ENCODE measurements at places on chromosomes 6 and 20. TPM values are rescaled to one million over a fixed set of nuclear protein-coding genes. Genes with fewer than 3 reads are reported as not detected.

Gene ULBP1
- 1.1 TPM for total RNA-seq

Gene PRPH2
- total RNA-seq, result not detected

Gene CDSN
- not detected for total RNA-seq

Gene CENPW
- total RNA-seq, result 32.5 TPM

Gene GSTA3
- not detected for total RNA-seq

Gene RNGTT
- total RNA-seq, result 11.0 TPM

Gene RAB32
- 34.3 TPM for total RNA-seq

Gene CCR6
- total RNA-seq, result not detected

Gene RSPH3
- 5.4 TPM for total RNA-seq

Gene SIRPD
- total RNA-seq, result not detected

Gene TREM1
- 0.30 TPM for total RNA-seq

Gene HSPA12B
- 0.53 TPM for total RNA-seq

Gene CHRNA4
- total RNA-seq, result 2.1 TPM

Gene EEF1A2
- total RNA-seq, result 177 TPM

Gene CGA
- total RNA-seq, result not detected

Gene SSTR4
- not detected for total RNA-seq

Gene SPO11
- total RNA-seq, result not detected

Gene SPATA25
- 0.70 TPM for total RNA-seq

Gene CRISP2
- not detected for total RNA-seq

Gene SLCO4A1
- total RNA-seq, result 10.2 TPM

Gene RIPOR2
- not detected for total RNA-seq

Gene ABHD16B
- total RNA-seq, result not detected

Gene DAAM2
- 0.02 TPM for total RNA-seq

Gene PDE10A
- total RNA-seq, result 32.3 TPM

Gene INSM1
- not detected for total RNA-seq

Measured in A549 treated with DMSO at 1 μM for 4 hours (cell line).